LoVo (cell line): ENCODE measurements at places on chromosomes 2 and 18.

- DNase-seq, result no peak
These were observed 59.1 kb upstream of the PXDN start for GRCh38 chr2:1803217-1804110.

GRCh38 chr2:238848976-238849853 is 1.3 kb downstream of the TWIST2 start:
- DNase-seq, result no peak

GRCh38 chr2:21233194-21233593 is 109.4 kb downstream of the TDRD15 start:
- no peak for DNase-seq

- no peak for DNase-seq
These were observed 40.1 kb downstream of the TMEM17 start for GRCh38 chr2:62465741-62466502.

DNA sequence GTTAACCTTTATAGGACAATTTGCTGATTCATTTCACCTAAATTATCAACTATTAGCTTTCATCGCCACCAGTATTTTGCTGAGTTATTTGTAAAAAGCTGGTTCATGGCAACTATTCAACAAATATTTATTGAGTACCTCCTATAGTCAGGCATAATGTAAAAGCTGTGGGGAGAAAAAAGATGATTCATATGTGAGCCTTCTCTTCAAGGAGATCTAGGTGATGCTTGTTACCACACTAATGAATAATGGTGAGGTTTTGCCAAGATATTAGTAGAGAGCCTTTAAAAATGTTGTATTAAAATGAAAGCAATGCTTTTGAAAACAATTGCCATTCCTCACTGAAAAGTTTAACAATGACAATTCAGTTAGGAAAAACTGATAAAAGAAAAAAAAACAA is 187.8 kb downstream of the ANKRD44 start:
- no peak for DNase-seq

GRCh38 chr2:170680172-170680941 is 34.8 kb upstream of the SP5 start:
- no peak for DNase-seq

DNA sequence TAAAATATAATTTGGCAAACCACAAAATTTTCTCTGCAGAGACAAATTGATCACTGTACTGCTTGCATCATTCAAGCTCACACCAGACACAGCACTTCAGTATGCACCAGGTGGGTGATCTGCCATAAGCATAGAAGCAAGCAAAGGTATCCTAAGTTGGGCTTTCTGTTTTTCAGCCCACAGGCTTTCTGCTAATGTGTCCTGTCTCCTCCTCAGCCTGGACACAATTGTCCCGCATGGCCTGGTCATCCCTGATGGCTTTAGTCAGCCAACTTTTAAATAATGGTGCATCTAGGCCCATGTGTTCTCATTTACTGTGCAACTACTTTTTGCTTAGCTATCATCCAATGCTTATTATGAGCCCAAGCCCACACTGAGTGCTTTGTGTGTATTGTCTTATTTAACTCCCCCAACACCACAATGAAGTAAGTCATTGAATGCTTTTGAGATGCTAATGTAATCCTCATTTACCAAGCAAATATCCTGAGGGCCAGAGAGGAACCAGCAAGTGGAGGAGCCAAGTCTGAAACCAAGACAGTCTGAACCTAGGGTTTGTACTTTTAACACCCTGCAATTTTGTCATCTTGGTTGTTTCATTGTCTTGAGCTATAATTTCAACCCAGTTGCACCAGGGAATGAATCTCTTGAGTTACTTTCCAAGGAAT is 111.2 kb upstream of the SETBP1 start:
- no peak for DNase-seq

DNA sequence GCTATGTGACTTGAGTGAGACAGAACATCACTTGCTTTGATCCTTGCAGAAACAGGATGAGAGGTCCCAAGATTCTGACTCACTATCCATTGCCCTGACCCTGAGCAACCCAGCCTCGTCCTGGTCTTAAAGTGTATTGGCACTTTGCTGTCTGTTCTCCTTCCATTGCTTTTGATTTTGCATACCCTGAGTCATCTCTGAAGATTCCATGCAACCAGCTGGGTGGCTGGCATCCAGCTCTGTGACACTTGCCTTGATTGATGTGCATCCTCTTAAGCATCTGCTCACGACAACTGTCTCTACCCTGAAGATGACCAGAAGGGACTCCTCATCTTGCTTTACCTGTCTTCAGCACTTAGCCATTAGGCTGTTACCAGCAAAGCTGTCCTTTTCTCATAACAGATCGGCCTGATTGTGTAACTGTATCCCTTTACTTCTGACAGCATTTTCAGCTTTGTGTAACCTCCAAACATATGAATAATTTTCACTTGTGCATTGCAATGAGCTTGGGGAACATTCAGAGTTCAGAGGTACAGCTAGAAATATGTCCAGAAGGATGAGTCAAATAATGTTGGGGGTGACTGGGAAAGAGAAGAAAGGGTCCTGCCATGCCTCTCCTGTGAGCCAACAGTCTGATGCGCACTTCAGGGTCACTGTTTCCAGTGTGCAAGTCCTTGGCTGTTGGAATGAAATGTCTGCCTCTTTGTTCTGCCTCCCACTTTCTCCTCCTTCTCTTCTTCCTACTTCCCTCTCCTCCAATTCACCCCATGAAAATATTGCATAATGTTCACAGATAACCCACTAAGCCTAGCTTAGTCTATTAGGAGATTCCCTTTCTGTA is 249.7 kb upstream of the OSR1 start:
- peak; percentile 59 for DNase-seq
